ENCODE measurements at places on chromosomes 16 and 17.

GRCh38 chr17:7789131-7789530 is 44.9 kb upstream of the KDM6B start:
- DNase-seq = no peak

- peak; percentile 12 for DNase-seq
Observed at GRCh38 chr17:1143573-1143972, 36.2 kb downstream of the ABR start.

DNA sequence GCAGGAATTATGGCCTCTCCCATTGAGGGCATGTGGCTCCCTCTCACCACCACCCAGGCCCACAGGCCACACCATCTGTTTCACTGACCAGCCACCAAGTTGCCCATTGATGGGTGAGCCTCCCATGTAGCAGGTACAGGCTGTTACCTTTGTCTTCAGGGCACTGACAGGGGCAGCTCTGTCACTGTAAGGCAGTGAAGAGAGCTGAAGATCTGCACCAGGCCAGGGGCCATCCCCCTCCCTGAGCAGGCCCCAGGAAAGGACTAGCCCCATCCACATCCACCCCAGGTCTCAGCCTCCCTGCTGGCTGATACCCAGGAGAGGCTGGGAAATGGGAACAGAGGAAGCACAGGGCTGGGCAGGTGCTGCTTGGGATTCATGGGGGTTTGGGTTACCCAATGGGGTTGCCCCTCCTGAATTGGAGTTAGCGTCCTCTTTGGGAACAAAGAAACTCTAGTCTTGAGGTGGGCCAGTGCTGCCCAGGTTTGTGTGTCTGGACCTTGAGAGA is 1691.4 kb downstream of the TP53TG3F start:
- DNase-seq = no peak

- no peak for DNase-seq
Observed at GRCh38 chr16:85873153-85873552, 25.8 kb upstream of the IRF8 start.
